ENCODE measurements at places on chromosomes 6 and 20.

GRCh38 chr6:141208101-141208500 is 924.6 kb upstream of the GJE1 start:
- no peak for DNase-seq

GRCh38 chr20:45970646-45971424 is 1.2 kb downstream of the ZNF335 start:
- peak; percentile 18 for DNase-seq

- no peak for DNase-seq
Measured at GRCh38 chr6:44820321-44820720, 432.8 kb downstream of the CDC5L start.

DNA sequence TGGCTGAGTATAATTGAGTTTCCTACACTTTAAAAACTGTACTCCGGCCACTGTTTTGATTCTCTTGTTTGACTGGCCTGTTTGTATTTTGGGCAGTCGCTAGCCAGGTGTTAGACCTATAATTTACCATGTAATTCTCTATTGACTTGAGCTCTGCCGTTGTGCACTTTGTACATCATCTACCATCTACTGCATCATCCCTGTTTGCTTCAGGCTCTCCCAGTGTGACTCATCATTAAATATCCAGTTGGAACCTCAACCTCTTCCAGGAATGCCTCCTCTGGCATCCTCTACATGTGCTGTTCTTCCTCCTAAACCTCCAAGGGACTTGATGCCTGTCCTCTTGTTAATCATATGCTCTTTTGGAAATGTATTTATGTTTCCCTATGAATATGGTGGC is 72.3 kb downstream of the FARS2 start:
- DNase-seq = no peak

DNA sequence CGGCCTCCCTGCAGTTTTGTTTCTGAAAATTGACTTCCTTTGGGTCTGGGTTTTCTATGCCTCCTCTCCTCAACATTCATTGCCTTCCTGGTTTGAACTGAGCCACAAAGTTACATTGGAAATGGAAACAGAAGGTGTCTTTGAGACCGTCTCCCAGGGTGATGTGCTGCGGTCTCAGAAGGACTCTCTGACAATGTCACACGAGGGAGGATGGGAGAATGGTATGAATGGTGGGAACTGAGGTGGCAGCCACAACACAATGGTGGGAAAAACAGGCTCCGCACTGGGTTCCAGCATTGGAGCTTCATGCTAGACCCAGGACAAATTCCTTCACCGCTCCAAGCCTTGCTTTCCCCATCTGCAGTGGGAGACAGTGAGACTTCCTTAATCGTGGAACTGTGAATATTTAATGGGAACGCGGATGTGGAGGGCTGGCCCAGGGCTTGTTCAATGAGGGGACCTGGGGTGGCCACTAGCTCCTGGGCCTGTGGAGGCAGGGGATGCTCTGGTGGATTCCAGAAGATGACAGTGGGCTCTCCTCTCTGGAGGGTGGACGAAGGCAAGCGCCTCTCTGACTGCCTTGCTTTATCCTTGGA is 73.9 kb downstream of the KCNB1 start:
- no peak for DNase-seq

- DNase-seq = no peak
Measured at GRCh38 chr6:138514860-138515540, 15.7 kb upstream of the NHSL1 start.

- DNase-seq = peak; percentile 27
Measured at GRCh38 chr6:53651764-53652401, 13.7 kb downstream of the KLHL31 start.

Data from dermis microvascular lymphatic vessel endothelial cell (primary cell).